Lung (tissue), 17 donors: ENCODE measurements at places on chromosomes 4 and X.

- DNase-seq, result no peak
Observed at GRCh38 chrX:21905313-21905712, 35.2 kb upstream of the SMS start.

DNA sequence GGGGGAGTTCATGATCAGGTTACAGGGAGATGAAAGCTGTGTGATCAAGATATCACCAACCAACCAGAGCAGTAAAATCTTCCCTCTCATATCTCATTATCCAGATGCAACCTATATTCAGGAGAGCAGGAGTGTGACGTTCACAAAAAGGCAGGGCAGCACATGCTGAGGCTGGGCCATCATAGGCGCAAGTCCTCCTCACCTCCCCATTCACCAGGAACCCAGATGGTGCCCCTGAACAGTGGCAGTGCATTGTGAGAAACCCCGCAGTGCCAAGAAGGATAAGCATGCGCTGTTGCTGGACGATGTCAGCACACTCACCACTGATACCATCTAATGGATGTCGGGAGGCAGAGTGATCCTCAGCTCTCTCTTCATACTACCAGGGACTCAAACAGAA is 170.9 kb downstream of the COL25A1 start:
- DNase-seq, result no peak

DNA sequence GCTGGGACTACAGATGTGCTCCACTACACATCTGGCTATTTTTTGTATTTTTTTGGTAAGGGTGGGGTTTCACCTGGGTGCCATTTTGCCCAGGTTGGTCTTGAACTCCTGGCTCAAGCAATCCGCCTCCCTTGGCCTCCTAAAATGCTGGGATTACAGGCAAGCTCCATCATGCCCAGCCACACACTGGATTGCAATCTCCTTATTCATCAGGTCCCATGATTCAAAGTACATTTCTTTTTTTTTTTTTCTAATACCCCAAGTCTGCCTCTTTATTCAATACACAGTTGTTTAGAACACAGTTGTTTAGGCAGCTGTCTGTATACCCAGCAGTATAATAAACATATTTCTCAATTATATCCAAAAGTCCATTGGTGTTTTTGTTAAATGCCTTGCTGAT is 130.3 kb upstream of the ARSJ start:
- no peak for DNase-seq

DNA sequence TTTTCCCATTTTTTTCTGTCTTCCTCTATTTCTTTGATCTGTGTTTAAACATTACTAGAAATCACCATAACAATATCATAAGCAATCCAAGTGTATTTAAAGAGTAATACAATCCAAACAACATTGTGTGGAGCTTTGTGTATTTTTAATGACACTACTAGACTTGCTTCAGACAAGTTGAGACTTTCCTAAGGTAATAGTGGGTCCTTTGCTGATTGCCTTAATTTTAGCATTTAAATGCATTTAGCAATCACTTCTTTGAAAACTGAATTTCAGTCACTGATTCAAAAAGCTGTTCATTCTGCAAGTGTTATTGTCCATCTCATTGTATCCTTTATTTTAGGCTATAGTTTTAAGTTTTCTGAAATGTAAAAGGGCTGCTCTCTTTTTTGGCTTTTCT is 804.8 kb downstream of the ADGRL3 start:
- DNase-seq, result no peak

GRCh38 chr4:107018344-107018735 is 17.8 kb downstream of the DKK2 start:
- no peak for DNase-seq

GRCh38 chr4:185016946-185017758 is 1.1 kb upstream of the HELT start:
- no peak for DNase-seq

- no peak for DNase-seq
Observed at GRCh38 chr4:25845841-25846653, 16.7 kb downstream of the SEL1L3 start.

DNA sequence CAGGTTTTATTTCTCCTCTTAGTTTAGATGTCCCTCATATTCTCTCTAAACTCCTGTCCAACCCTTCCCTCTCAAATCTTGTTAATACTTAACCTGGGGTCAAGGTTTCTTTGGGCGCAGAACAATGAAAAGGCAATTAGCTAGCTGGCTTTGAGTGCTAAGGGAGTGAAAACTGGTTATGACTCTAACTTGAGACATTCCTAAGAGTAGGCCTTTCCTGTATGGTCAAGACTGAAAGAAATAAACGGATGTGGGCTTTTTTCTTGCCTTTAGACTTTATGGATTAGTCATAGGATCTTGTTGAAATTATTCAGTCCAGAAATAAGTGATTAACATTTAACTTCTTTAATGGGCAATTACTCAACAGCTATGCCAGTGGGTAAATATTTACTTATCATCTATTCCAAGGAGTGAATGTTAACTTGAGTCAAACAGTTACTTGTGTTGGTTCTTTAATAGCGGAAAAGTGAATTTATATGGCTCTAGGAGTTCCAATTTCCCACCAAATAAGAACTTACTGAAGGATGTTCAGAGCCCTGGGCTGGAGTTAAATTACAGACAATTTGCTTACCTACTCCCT is 141.7 kb upstream of the SCML1 start:
- no peak for DNase-seq

DNA sequence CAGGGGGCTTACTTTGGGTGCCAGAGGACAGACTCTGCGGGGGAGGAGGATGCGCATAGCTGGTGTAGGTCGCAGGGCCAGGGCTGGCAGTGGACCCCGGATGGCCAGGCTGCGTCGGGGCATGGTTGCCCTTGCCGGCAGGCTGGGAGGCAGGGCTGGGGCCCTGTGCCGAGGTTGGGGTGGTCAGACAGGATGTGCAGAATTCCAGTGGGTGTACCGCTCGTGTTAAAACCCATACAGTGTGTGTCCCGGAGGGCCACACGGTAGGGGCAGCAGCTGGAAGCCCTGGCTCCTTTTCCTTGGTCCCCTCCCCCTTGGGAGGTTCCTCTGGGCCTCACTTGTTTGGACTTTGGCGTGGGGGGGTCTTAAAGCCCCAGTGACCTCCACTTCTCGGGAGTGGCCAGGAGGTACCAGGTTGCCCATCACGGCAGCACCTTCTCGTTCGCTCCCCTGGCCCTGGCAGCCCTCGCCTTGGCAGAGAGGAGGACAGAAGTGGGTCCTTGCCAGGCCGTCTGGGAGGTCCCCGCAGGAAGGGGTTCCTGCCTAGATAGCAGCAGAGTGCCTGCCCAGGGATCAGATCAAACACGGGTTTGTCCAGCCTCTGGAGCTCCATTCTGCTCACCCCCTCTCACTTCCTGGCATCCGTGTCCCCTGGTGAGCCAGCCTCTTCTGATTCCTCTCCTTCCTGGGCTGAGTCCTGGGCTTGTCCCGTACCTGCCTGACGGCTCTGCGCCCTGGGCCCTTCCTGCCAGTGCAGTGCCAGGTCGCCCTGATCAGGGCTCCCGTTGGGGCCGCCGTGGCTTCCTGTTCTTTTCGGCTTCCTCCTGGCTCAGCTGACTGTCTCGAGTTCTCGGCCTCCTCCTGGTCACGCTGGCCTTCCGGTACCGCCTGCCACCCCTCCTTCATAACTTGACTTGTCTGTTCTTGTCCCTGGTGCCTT is 56.7 kb upstream of the HGFAC start:
- DNase-seq, result peak; percentile 46

- no peak for DNase-seq
Observed at GRCh38 chr4:32042486-32043247, 1322.5 kb downstream of the PCDH7 start.

GRCh38 chr4:675980-676870 is 1.9 kb downstream of the MYL5 start:
- no peak for DNase-seq

GRCh38 chr4:17168571-17168970 is 270.1 kb upstream of the LDB2 start:
- DNase-seq, result no peak

GRCh38 chrX:1899841-1900240 is 285.0 kb downstream of the ASMT start:
- no peak for DNase-seq

DNA sequence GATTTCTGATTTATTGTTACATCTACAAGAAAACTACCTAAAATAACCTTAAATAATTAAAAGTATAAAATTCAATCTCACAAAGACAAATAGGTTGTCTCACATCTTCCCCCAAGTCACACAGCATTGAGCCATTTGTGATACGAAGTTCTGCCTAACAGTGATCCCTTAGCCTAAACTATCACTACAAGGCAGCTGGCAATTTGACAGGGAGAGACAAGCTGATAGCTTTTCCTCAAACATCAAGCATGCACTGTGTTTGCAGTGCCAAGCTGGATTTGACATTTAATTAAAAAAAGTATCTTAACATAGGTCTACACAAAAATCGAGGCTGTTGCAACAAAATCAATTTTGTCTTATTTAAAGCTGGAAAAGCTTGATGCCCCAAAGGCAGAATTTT is 464.7 kb upstream of the TRAM1L1 start:
- peak; percentile 50 for DNase-seq

GRCh38 chrX:134865682-134866255 is 125.0 kb upstream of the SMIM10 start:
- no peak for DNase-seq

GRCh38 chr4:67521506-67521905 is 23.8 kb downstream of the CENPC start:
- DNase-seq, result no peak

DNA sequence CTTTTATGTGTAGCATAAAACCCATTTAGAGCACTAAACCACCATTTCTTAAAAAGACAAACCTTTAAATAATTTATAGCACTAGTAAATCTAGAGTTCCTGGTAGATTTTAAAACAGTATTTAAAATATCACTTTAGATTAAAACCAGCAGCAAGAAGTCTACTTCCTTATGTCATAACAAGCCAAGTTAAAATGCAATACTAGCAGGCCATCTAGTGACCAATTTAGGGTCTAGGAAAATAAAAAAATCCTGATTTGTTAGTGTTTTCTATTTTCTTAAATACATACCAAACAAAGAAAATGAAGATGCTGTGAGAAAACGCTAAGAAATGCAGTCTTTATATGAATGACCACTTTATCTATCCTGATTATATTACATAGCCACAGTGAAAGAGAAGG is 53.9 kb downstream of the PAPSS1 start:
- DNase-seq, result no peak

DNA sequence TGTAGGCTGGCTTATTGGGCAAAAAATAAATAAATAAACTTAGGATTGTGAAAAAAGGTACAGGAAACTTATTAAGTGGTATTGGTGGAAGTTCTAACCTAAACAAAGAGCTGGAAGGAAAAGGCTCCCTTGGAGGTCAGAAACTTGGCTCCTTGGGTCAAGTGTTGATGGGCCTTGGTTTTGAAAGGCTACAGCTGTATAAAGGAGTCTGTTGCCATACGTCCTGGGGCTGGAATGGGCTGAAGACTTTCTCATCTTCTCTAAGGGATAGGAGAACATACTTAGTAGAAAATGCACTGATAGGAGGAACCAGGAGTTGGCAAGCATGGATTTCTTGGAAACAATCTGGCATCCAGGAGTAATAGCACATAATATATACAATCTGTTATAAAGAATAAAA is 56.6 kb downstream of the PDLIM5 start:
- peak; percentile 58 for DNase-seq

DNA sequence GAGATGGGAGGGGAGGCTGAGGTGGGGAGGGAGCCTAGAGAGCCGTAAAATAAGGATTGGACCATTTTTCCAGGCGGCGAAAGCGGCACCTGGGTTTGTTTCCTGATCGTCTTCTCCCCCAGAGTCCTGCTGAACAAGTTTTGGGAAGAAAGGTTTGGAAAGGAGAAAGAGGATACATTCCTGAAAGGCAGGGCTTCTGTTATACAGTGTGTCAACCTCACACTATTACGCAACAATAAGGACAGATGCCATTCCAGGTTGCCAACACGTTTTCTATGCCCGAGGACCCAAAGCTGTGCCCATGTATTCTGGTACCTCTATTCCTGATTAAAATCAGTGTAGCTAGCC is 658 bp downstream of the SCOC start:
- no peak for DNase-seq

GRCh38 chr4:92231511-92231910 is 72.3 kb upstream of the GRID2 start:
- no peak for DNase-seq

- no peak for DNase-seq
Observed at GRCh38 chr4:128660361-128661215, 148.9 kb upstream of the JADE1 start.

- DNase-seq, result no peak
Observed at GRCh38 chrX:74906417-74906816, 18.8 kb downstream of the NEXMIF start.

- no peak for DNase-seq
Observed at GRCh38 chr4:106806158-106806797, 229.8 kb downstream of the DKK2 start.

GRCh38 chrX:2220296-2220695 is 280.5 kb downstream of the DHRSX start:
- DNase-seq, result no peak

DNA sequence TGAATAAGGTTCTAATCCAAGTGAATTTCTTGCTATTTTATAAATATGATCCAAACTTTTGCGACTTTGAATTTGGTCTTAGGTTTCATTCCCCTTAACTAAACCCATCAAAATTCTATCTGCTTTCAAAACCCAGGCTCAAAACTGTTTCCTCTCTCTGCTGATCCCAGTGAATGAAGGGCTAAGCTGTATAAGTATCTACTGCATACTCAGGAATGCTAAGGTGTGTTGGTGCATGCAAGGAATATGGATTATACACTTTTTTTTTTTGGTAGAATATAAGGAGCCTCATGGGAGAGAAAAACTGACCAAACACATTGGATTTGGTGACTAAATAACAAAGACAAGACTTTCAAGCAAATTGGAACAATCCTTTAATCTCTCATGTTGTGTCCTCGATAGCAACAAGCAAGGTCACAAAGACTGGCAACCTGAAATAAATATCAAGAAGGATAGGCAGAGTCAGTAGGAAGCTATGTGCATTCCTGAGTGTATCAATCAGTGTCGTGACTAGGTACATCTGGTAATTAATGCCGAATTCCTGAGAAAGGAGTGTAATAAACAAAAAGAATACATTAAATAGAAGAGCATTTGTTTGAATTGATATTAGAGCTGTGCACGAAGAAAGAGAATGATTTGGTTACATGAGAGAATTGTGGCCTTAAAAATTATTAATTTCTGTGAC is 74.3 kb upstream of the KCTD8 start:
- no peak for DNase-seq

- no peak for DNase-seq
Observed at GRCh38 chrX:15322072-15322471, 6.6 kb upstream of the ASB11 start.

GRCh38 chrX:136635235-136635634 is 12.7 kb upstream of the CD40LG start:
- no peak for DNase-seq

GRCh38 chr4:96833831-96834230 is 993.9 kb downstream of the PDHA2 start:
- no peak for DNase-seq

DNA sequence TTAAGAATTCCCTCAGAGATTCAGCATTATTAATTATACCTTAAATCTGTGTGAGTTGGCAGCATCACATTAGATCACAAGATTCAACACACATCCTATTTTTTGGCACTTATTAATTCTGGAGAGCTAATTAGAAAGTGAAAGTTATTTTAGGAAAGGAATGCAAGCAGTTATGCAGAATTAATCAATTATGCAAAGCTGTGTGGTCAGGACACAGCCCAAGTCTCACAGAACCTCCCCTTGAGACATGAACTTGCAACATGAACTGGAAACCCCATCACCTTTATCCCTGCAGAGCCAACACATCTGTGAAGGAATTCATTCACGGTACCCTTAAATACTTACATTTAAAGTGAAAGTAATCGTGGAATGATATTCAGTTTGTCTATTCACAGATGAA is 80.5 kb downstream of the TSPAN5 start:
- no peak for DNase-seq

- DNase-seq, result no peak
Observed at GRCh38 chrX:106467422-106467821, 144.4 kb upstream of the RADX start.

GRCh38 chrX:113651306-113651705 is 810.7 kb upstream of the AMOT start:
- DNase-seq, result no peak
